ENCODE measurements at places on chromosomes 11 and 22.

GRCh38 chr11:120532832-120533196, 21.3 kb downstream of the GRIK4 start:
- DNase-seq: no peak

GRCh38 chr22:18973264-18974031, 37.4 kb upstream of the PRODH start:
- no peak for DNase-seq

DNA sequence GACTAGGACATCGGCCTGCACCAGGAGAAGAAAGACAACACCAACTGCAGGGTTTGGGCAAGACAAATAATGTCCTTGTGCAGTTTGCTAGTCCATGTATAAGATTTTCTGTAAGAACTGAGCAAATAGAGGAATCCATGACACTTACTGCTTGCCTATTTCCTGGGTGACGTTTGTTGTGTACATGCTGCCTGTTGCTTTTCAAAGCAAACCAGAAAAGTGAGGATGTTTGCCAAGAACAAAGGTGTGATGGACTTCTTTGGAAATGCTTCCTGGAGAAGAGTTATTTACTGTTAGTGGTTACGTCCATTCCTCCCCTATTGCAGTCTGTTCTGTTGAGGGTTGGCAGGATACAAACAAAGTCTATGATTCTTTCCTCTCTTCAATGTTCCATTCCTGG, 126.5 kb downstream of the CASP12 start:
- peak; percentile 93 for DNase-seq

GRCh38 chr11:15882876-15883454, 473.4 kb downstream of the SOX6 start:
- DNase-seq: no peak

GRCh38 chr11:132686886-132687285, 845.4 kb downstream of the OPCML start:
- DNase-seq: no peak

DNA sequence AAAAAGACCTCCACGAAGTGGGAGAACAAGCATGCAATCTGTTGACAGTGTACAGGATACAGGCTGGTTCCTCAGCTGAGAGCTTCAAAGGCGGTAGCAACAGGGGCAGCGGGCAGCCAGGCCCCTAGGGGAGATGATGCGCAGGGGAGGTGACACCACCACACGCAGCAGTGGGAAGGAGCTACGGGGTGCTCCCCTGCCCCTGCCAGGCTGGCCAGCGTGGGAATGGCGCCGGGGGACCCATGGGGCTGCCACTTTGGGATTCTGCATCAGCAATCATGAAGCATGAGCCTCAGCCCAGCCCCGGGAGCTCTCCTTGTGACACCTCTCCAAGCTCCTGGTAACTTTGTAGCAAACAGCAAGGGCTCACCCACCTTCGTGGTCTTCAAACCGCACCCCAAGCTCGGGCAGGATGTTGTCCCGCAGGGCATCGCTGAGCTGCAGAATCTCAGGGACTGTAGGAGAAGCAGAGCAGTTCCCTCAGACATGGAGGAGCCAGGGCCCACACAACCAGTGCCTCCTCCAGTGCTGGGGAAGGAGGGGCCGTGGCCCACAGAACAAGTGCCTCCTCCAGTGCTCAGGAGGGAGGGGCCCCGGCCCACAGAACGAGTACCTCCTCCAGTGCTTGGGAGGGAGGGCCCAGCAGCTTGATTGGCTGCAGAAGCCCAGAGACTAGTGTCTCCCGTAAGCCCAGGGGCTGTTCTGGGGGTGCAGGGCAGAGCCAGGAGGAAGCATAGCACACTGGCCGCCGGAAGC, 14.6 kb upstream of the NAP1L4 start:
- DNase-seq: no peak

GRCh38 chr11:21814169-21814568, 378.7 kb upstream of the ANO5 start:
- no peak for DNase-seq

GRCh38 chr11:113341388-113342165, 27.2 kb downstream of the TTC12 start:
- no peak for DNase-seq

Data from epithelial cell of prostate (primary cell).